ENCODE measurements at places on chromosomes 2 and 18. TPM values are rescaled to one million over a fixed set of nuclear protein-coding genes. Genes with fewer than 3 reads are reported as not detected.

GRCh38 chr18:68779169-68779568 lies 18.7 kb upstream of the CCDC102B start:
- DNase-seq = no peak

- DNase-seq = no peak
These were observed 163.0 kb upstream of the NOSTRIN start for GRCh38 chr2:168639441-168639898.

GRCh38 chr18:59388817-59389216 lies 29.8 kb upstream of the LMAN1 start:
- DNase-seq = no peak

DNA sequence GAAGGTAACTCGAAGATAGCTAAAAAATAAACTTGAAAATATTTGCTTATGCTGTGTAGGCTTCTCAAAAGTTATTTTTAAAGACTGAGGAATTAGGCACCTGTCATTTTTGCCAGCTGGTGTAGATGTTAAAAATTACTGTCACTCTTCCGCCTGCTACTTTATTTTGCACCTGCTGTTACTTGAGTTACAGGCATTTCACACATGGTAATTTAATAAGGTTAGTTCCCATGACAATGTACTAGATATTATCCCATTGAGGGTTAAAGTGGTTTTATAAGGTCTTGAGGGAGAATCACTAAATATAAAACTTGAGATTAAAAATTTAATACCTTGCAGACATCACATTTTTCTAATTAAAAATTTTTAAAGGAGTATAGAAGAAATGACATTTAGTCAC lies 26.6 kb downstream of the MYL1 start:
- DNase-seq = no peak

- DNase-seq = no peak
These were observed 39.4 kb downstream of the SLC8A1 start for GRCh38 chr2:40412456-40412855.

DNA sequence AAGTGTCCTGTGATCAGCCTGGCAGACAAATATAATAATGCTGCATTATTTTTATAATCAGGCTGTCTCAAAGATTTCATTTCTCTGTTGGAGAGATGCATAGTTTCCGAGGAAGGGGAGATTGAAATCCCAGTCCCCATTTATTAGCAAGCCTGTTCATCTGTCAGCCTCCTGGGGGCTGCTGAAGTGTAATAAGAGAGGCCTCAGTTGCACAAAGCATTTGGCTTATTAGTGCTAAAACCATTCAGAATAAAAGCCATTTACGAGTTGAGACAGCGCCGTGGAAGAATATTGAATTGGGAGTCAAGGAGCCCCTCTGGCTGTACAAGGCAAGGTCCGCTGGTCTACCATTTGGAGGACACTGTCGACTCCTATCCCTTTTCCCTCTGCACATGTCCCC lies 6.1 kb downstream of the GPR39 start:
- no peak for DNase-seq

DNA sequence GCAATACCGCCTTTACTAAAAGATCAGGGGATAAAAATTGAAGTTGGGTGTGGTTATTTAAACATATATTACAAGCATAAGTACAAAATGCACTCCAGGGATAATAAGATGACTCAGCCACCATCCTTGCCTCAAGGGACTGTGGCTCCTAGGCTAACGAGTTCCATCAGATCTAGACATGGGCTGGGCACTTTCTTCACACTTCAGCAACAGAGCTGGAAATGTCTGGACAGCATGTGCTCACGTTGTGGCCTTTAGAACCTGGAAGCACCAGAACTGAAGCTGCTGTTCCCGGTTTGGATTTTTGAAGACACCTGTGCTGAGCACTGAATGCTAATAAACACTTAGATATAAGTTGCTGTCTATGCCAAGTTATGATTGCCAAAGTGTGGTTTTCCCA lies 384.2 kb upstream of the SALL3 start:
- DNase-seq = no peak

DNA sequence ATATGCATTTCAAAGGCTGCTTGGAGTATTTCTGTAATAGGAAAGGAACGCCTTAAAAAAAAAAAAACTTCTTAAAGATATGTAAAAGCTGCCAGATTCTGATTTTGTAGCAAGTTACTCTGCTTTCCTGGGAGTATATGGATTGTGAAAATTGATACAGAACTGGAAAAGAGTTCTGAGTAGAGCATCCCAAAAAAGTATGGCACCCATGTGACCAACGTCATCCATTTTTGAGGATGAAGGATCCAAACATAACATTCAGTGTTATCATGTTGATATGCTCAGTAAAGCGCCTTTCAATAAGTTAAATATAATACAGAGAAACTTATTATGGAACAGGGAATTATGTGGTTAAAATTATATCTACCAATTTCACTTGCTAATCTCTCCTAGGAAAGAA lies 978.4 kb upstream of the POU3F3 start:
- no peak for DNase-seq

- DNase-seq = no peak
These were observed 282.0 kb upstream of the RND3 start for GRCh38 chr2:150769421-150769820.

DNA sequence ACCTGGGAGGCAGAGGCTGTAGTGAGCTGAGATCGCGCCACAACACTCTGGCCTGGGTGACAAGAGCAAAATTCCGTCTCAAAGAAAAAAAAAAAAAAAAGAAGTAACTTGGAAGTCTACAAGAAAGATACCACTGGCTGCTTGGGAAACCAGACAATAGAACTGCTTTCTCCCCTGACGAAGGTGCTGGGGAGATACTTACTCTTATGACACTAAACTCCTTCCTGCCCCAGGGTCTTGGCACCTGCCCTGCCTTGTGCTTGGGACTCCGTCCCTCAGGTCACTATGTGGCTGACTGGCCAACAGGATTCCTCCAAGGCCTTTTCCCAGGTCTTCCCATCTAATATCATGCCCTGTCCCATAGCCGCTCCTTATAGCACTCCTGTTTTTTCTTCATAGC lies 30.7 kb downstream of the INPP5D start:
- DNase-seq = no peak

KLHL41 gene
- total RNA-seq = not detected

ARL4C gene
- 137 TPM for total RNA-seq

IL1B gene
- total RNA-seq = not detected

PID1 gene
- not detected for total RNA-seq
